ENCODE measurements at places on chromosomes 7 and 10. TPM values are rescaled to one million over a fixed set of nuclear protein-coding genes. Genes with fewer than 3 reads are reported as not detected.

NUDT13 gene
- polyA plus RNA-seq = 1.7 TPM

AOC1 gene
- not detected for polyA plus RNA-seq

UNCX gene
- polyA plus RNA-seq = not detected

CPVL gene
- not detected for polyA plus RNA-seq

ZNF804B gene
- not detected for polyA plus RNA-seq

CBX3 gene
- 93.8 TPM for polyA plus RNA-seq

SHOC2 gene
- 33.5 TPM for polyA plus RNA-seq

ZC3HAV1L gene
- 7.6 TPM for polyA plus RNA-seq

RGR gene
- not detected for polyA plus RNA-seq

TMEM196 gene
- polyA plus RNA-seq = not detected

TRPV5 gene
- polyA plus RNA-seq = not detected

NRCAM gene
- polyA plus RNA-seq = 1.8 TPM

PCGF6 gene
- 7.1 TPM for polyA plus RNA-seq

ITGB8 gene
- polyA plus RNA-seq = 0.64 TPM

Data from BJ (cell line).